CD4-positive, alpha-beta T cell treated with Interleukin-6 at 100 ng/mL for 8 hours (primary cell): ENCODE measurements at places on chromosomes 5 and 9.

DNA sequence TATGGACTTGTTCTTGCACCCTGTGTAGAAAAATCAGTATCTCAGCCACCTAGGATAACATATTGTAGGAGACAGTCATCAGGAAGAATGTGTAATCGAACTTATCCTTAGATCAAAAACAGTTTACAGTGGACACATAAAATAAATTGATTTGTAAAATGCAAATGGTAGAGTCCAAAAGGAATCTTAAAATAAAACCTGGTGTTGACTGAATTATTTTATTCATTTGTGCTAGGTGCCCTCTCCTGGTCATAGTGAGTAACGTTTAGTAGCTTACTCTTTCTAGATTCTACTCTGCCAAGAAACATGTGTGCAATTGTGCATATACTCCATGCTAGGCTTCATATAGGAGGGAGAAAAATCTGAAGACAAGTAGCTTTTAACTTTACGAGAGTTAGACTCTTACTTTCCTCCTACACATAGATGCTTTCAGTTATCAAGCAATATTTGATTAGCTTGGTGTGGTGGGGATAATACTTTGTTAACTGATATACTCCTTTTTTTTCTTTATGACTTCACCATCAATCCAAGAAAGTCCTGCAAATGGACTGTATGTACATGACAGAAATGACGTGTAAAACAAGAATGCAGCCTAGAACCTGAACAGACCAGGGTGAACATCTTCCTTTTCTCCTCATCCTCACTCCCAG is 23.7 kb upstream of the LOX start:
- DNase-seq, result no peak

DNA sequence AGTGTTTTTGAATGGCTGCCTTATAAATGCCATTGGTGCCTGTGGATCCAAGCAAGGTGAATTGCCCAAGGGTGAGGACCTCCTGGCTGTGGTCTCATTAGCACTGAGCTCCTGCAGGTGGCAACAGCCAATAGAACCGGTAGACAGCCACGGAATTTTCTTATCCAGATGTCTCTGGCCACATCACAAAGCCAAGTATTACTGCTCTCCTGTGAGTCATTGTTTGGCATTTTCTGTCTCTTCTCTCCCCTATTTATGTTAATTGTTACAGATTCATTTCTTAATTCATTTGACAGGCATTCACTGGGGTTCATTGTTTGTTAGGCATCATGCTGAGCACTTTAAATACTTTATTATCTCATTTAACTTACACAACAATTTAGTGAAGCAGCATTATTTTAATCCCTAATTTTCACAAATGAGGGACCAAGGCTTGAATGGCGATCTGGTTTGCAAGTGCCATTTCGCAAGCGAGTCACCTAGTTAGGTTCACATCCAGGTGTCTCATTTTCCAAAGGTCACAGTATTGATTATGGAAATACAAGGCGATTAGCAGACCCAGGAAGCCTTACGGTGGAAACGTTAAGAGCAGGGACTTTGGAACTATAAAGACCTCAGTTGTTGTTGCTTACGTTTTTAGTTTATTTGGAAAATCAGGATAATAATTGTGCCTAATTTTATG is 58.2 kb upstream of the DPYSL3 start:
- no peak for DNase-seq

DNA sequence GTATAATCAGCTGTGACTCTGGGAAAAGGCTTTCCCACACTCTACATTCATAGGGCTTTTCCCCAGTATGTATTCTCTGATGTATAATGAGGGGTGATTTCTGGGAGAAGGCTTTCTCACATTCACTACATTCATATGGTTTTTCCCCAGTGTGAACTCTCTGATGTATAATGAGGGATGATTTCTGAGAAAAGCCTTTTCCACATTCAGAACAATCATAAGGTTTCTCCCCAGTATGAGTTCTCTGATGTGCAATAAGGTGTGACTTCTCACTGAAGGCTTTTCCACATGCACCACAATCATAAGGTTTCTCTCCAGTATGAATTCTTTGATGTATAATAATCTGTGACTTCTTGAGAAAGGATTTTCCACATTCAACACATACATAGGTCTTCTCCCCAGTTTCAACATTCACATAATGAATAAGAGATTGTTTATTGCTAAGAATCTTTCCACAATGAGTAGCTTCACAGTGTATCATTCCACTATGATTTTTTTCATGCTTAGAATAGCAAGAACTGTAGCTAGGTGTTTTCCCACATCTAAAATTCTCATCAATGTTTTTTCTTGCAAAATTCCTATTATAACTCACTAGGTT is 26.7 kb upstream of the ZNF300 start:
- no peak for DNase-seq

- no peak for DNase-seq
Observed at GRCh38 chr9:27373851-27374250, 76.9 kb upstream of the EQTN start.

DNA sequence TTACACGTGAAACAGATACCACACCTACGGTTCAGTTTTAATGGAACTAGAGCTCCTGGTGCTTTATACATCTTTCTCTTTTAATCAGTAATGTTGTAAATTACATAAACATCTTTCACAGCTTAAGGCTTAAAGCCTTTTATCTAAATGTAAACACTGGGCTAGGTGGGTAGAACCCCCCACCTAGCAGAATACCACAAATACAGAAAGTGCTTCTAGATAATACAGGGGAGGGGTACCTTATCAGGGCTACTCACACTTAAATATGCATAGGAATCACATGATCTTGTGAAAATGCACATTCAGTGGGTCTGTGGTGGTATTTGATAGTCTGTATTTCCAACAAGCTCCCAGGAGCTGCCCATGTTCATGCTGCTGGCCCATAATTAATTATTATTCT is 256.4 kb upstream of the TARS1 start:
- DNase-seq, result no peak

DNA sequence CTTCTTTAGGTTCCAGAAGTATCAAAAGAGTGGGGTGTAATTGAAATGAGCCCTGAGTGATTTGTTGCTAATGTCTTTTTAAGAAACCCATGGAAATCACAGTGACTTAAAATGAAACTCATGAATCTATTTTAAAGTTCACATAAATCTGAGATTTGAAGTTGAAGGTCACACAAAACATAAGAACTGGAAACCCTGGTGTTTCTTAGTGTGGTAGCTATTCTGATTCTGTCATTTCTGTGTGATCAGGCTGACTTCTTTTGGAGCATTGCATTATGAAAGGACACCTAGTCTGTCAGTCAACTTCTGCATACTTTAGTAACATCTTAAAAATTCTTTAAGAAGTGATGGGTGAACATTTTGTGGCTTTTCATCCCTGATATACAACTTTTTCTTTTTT is 448.8 kb downstream of the TLE4 start:
- no peak for DNase-seq

GRCh38 chr5:117776977-117777376 is 1202.4 kb upstream of the SEMA6A start:
- DNase-seq, result no peak

DNA sequence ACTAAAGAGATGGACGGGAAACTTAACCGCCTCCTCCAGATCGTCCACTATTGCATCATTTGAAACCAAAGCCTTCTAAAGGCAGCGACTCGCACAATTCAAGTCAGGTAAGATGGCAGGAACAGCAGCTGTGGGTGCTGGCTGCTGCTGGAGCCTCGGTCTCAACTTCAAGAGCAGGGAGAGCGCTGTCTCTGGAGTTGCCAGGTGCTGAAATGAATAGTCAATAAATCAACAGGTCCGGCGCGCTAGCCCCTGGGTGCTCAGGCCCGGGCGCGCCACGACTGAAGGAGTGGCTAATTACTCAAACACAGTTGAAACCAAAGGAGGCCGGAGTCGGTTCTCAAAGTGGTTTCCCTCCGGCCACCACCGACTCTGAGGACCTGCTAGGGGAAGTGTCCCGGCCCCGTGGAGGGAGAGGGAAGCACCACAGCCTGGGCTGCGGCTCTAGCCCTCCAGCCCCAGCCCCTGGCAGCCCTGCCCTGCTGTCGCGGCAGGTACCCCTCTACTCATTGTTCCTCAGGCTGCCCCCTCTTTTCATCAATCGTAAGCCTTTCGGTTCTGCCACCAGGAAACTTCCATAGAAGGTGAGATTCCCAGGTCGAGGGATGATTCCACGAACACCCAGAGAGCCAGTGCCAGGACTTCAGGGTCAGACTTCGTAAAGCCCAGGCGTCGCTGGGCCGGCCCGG is 804 bp downstream of the TTC39B start:
- peak; percentile 46 for DNase-seq

DNA sequence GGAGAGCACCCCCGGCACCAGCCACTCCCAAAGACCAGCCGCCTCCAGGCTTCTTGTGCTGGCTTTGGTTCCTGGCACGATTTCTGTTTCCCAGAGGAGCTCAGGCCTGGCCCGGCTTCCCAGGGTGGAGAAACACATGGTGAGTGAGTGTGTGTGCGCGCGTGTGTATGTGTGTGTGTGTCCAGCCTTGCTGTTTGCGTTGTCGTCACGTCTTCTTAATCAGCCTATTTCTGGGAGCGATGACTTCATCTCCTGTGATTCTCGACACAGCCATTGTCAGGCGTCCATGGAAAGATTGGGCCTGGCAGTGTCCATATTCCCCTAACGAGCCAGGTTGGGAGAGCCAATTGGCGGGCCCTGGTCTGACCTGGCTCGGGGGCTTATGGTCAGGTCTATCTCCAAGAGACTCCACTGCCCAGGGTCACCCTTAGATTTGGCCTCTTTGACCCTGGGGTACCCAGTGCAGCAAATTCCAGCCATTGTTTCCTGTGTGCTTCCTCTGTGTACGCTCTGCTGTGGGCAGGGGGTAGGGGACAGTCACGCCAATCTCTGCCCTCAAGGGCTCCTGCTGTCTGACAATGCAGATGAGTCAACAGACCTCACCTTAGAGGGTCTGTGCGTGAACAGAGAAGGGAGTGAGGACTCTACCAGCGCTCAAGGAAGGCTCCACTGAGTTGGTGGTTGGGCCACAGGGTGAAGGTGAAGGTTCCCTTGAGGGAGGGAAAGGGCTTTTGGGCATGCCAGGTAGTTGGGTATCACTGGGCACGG is 73.8 kb downstream of the DAB2IP start:
- DNase-seq, result no peak

DNA sequence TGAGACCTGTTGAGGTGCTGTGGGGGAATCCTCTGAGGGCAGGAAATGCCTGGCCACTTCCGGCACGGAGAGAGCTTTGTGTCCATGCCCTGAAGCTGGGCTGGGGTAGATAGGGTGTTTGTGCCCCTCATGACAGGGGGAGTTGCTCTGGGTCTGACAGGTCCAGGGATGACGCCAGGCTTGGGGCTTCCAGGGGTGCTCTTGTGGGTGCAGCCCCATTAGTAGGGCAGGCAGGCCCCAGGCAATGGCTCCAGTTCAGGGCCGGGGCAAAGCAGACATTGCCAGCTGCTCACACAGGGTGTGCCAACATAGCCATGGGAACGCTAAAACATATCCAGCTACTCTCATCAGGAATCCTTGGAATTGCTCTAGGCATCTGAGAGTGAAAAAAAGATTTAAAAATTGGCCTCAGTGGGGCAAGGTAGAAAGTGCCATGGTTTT is 21.1 kb downstream of the PITX1 start:
- no peak for DNase-seq

DNA sequence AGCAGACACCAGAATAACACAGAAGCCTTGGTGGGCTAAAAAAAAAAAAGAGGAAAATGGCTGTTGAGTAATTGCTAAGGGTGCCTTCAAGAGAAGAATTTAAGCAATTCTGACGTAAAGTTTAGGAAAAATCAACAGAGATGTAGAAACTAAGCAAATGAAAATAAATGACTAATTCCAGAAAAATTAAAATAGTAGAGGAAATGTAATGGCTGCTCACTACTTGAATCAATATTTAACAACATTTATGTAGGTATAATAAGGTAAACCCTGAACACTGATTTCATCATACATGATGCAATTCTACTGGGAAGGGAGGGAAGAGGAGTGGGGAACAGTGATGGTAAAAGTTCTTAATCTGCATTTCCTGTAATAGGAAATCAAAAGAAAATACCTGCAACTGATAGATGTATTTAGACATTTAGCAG is 41.4 kb downstream of the PUM3 start:
- no peak for DNase-seq

- DNase-seq, result no peak
Observed at GRCh38 chr9:123116036-123116435, 82.6 kb downstream of the GPR21 start.

GRCh38 chr5:148972974-148973374 is 89.9 kb downstream of the SH3TC2 start:
- no peak for DNase-seq

DNA sequence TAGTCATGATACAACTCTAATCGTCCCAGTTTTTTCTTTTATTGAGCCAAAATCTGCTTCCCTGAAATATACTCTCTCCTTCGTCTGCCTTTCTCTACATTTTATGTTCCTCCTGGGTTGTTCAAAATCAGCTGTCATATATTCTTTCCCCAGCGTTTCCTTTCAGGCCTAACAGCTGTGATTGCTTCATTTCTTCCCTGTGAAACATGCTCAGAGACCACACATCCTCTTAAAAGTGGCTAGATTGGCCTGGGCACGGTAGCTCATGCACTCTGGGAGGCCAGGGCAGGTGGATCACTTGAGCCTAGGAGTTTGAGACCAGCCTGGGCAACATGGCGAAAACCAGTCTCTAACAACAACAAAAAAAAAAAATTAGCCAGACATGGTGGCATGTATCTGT is 25.1 kb downstream of the NFX1 start:
- DNase-seq, result no peak

- DNase-seq, result no peak
Observed at GRCh38 chr9:94908583-94909249, 182.2 kb downstream of the AOPEP start.

DNA sequence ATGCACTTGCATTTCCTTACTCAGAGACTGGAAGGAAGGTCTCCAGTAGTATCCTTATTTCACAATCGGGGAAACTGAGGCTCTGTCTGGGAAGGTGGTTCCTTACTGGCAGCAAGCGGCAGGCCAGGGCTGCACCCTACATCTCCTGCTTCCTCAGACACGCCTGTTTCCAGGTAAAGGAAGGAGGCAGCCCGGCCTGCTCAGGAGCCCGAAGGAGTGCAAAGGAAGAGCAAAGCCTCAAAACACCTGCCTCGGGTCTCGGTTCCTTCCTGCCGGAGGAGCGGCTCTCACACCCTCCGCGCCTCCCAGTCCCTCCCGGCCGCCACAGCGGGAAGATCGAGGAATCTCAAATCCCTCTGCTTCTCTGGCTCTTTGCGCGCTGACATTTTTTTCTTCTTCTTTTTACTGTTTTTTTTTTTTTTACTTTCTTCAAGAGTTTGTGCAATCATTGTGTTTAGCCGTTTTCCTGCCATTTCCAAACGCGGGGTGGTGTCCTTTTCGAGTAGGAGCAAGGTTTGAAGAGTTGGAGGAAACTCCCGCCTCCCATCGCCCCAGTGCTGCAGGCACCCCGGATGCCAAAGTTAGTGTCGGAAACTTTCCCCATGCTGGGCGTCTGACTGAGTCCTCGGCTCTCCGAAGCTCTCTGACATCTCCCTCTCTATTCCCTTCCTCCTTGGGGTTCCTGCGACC is 1.0 kb downstream of the GGTA1 start:
- no peak for DNase-seq

GRCh38 chr9:36400332-36401163 is 479 bp upstream of the RNF38 start:
- DNase-seq, result peak; percentile 88

DNA sequence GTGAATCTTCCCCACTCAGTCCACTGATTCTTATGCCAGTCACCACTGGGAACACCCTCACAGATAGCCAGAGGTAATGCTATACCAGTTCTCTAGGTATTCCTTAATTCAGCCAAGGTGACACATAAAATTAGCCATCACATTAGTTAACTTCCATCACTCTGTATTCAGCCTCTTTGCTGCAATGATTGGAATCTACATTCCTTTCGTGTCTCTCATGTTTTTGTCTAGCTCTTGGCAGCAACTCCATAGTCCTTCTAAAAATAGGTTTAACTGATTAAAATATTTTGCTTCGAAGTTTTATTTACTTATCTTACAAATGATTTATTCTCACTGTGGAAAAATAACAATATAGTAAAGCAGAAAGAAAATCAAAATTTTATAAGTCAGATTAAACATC is 19.6 kb upstream of the RNF20 start:
- no peak for DNase-seq
